Activated T-helper 17 cell treated with anti-CD3 and anti-CD28 coated beads, Interleukin-2, amount 50 U/mL, for 72 hours (primary cell): ENCODE measurements at places on chromosomes 11 and 22. TPM values are rescaled to one million over a fixed set of nuclear protein-coding genes. Genes with fewer than 3 reads are reported as not detected.
A peak's percentile ranks its signal among the peaks of the same experiment; 100 is the strongest.

The MRGPRD gene
- not detected for total RNA-seq

The BRSK2 gene
- 3.3 TPM for total RNA-seq

DNA sequence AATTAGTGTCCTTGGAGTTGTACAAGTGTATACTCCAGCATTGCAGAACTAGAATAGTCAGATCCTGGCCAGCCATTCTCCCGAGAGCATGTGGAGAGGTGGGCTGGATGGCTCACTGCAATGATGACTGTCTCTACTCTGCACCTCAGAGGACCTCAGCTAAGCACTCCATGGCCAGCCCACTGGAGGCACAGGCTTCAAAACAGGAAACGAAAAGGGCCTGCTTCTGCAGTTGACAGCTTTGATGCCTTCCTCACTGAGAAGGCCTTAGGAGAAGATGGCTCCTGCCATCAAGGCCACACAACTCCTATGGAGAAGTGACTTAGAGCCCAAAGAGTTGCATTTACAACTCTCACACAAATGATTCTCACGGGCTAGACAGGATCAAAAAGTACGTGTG is 9.1 kb downstream of the POLD4 start:
- ATAC-seq, result peak; percentile 53

DNA sequence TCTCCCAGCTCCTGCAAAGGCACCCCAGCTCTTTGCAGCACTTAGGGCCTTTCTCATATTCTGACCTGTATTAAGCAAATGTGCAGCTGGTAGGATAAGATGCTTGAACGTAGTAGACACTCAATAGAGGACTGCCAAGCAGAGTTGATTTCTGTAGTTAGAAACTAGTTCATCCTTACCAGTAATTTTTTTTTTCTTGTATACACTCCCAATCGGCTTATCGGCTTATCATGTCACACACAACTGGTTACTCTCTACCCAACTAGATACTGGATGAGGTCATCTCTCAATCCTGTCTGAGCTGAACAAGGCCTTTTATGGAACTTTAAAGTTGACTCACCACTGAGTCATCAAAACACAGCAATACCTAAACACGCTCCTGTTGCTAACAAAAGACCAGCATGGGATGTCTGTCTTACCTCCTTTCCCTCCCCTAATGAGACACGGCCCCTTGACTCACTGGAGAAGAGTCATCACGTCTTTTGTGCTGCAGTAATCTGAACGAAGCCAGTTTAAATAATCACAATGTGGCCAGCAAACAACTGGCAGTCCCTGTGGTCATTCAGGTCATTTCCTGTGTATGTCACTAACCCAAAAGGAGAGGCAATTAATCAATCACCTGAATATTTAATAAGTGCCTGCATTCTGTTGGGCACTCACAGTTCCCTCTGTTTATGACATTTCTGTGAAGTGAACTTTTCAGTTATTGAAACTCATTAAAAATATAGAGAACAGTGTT is 7.5 kb upstream of the WEE1 start:
- peak; percentile 96 for ATAC-seq

DNA sequence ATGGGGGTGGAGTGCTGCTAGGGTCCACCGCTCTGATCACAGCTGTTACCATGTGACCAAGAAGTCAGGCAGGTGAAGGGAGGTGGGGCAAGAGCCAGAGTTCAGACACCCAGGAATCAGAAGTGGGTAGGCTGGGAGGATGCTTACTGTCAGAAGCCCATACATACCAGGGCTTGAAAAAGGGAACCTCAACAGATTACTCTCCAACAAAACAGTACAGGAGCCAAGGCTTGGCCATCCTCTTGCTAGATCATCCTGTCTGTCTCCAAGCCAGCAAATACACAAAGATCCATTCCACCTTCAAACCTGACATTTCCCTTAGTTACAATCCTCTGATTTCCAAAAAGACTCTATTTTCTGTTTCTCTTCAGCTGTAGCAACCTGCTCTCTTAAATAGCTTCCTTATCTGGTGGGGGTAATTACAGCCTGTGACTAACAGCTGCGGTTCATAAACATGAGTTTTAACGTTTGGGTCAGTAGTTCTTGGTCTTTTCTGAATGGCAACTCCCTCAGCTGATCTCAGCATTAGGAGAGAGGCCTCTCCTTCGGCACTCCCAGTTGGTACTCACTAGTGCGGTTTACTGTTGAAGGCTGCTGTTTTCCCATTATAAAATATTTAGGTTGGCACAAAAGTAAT is 31.1 kb upstream of the WT1 start:
- no peak for ATAC-seq

DNA sequence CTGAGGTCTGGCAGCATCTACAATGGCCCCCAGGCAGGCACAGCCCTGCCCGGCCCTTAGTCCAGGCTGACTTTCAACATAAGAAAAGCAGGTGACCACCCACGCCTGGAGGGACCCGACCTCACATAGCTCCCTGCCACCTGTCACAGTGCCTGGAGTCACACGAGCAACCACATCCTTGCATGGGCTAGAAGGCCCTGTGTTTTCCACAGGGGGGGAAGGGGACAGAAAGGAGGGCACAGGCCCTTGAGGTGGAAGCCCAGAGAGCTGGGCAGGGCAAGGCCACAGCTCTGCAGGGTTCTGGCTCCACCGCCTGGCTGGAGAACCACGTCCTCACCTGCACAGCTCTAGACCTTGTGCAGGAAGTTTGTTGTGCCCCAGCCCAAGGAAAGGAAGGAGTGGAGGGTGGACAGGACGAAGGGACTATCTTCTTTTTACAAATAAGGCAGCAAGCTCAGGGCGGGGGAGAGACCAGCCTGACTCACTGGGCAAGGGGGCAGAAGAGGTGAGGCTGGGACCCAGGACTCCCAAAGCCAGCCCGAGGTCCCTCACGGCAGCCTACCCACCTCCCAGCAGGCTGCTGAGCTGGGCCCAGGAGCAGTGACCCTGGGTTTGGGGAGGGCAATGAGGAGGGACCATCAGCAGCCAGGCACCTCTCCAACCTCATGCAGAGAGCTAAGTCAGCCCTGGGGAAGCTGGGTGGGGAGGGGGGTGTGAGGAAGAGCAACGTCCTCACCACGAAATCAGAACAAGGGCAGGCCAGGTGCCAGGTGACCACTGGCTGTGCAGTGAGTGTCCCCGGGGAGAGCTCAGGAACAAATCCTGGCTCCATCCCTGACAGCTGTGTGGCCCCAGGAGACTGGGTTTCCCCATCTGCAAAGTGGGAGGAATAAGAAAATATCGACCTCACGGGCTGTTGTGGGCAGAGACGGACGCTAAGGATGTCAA is 4.3 kb downstream of the C1QTNF6 start:
- ATAC-seq, result peak; percentile 21

DNA sequence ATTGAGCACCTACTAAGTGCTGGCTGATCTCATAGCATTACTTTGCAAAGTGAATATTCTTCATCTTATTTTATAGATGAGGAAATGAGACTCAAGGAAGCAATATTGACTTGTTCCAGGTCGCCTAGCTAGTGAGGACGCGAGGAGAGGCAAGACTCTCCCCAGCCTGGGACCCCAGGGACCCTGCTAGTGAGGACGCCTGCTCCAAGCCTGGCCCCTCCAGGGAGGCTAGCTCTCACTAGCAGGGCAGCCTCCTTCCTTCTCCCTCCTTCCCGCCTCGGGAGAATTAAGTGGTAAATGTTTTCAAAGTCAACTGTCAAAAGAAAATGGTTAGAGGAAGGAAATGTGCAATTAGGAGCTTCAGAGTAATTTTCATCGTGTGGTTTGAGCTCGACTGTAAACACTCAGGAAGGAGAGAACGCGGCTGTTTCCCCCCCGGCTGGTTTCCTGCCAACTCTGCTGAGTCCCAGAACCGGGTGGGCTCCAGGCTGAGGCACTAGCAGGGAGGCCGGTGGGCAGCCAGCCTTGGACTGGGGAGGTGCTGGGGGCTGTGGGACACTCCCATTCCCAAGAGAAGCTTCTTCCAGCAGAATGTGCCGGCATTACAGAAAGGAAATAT is 17.9 kb downstream of the MYEOV start:
- no peak for ATAC-seq

DNA sequence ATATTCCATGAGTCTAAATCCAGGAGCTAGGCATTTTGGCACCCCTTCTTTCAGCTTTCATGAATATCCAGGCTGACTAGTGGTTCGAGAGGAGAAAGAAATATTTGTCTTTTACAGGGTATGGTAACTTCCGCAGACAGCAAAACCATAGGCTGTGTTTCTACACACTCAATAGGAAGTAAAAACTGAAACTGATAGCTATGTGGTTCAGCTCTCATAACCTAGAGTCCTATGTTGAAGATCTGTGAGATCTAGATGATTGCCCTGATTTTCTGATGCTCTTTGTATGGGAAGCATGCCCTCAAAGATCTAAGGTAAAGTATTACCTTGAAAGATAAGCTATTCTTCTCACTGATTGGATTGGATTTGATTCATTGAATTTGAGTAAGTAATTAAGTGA is 118.3 kb downstream of the CD44 start:
- peak; percentile 90 for ATAC-seq
